ENCODE measurements at places on chromosomes 3 and 15. TPM values are rescaled to one million over a fixed set of nuclear protein-coding genes. Genes with fewer than 3 reads are reported as not detected.

RARB gene
- not detected for total RNA-seq

RAD54L2 gene
- total RNA-seq: 35.1 TPM

CIP2A gene
- 66.6 TPM for total RNA-seq

CCPG1 gene
- 22.0 TPM for total RNA-seq

- H3K27ac ChIP-seq: no peak overlapping the region
- peaks cover 12% of the 10 kb centered on the region for H3K4me1 ChIP-seq
- H3K36me3 ChIP-seq: peaks cover 35% of the 10 kb centered on the region
- H3K27me3 ChIP-seq: no peaks in the 10 kb centered on the region
Measured at GRCh38 chr3:47128137-47128536, 35.8 kb downstream of the SETD2 start.

GRCh38 chr15:26065723-26066122 is 202.6 kb upstream of the ATP10A start:
- no peak overlapping the region for H3K4me3 ChIP-seq
- H3K27ac ChIP-seq: no peak overlapping the region
- no peak for DNase-seq

- H3K27ac ChIP-seq: no peak overlapping the region
- no peak overlapping the region for H3K4me3 ChIP-seq
Measured at GRCh38 chr15:28098360-28098765, 752 bp downstream of the OCA2 start.

DNA sequence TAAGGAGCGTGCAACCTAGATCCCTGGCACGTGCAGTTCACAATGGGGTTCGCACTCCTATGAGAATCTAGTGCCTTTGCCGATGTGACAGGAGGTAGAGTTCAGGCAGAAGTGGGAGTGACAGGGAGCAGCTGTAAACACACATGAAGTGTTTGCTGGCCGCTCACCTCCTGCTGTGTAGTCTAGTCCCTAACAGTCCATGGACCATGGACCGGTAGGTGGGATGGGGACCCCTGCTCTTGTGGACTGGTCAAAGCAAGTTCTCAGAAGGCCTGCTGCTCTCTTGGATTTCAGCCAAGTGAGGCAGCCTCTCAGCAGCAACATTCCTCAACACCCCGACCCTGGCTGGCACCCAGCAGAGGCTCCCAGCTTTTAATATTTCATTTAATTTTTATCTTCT is 58.2 kb upstream of the SNRPA1 start:
- DNase-seq: no peak
- no peaks in the 10 kb centered on the region for H3K4me1 ChIP-seq
- peaks cover 12% of the 10 kb centered on the region for H3K27me3 ChIP-seq
- H3K36me3 ChIP-seq: no peaks in the 10 kb centered on the region

GRCh38 chr15:88178631-88179030 is 77.9 kb downstream of the NTRK3 start:
- no peaks in the 10 kb centered on the region for H3K36me3 ChIP-seq
- H3K27me3 ChIP-seq: no peaks in the 10 kb centered on the region
- no peak overlapping the region for H3K27ac ChIP-seq
- H3K4me3 ChIP-seq: no peak overlapping the region
- no peak for DNase-seq

- DNase-seq: no peak
- H3K4me3 ChIP-seq: peak overlapping the region; percentile 19
- peaks cover 3% of the 10 kb centered on the region for H3K27me3 ChIP-seq
- H3K36me3 ChIP-seq: no peaks in the 10 kb centered on the region
Measured at GRCh38 chr3:100796556-100796955, 87.3 kb downstream of the TFG start.

DNA sequence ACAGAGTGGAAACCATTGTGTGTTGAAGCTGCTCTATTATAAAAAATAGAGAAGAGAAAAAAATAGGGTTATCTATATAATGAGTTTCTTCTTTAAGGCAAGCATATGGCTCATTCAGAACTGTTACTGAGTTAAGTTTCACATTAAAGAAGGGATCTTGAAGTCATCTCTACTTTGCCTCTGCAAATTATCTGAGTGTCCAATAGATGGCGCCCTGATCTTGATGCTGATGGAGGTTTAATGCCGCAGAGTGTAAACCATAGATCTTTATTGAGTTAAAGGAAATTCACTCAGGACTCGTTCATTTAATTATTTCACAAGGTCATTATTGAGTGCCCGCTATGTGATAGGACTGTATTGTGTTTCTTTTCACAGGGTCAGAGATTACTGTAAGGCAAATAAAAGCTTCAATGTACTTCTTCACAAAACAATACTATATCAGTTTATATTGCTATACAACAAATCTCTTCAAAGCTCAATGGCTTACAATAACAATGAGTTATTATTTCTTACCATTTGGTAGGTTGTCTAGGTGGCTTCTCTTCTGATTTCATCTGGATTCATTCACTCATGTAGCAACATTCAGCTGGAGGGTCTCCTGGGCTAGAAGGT is 171.4 kb downstream of the NSUN3 start:
- peaks cover 1% of the 10 kb centered on the region for H3K4me1 ChIP-seq
- no peaks in the 10 kb centered on the region for H3K36me3 ChIP-seq

DNA sequence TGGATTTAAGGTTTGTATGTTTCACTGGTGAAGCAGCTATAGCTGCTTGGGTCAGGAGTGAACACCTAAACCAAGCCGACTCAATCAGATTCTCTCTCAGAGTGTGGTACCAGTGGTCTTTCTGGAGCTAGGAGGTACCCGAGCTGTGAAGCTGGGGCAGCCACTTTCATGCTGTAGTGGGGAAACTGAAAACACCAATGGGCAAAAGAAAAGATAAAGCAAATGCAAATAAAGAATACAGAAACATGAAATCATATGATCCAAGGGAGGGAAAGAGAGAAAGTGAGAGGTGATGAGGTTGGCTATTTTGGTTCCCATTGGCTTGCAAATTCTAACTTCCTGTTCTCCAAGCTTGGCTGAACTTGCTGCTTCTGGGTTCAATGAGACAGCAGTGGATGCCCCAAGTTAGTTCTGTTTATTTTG is 212.3 kb upstream of the CFAP20DC start:
- H3K27me3 ChIP-seq: no peaks in the 10 kb centered on the region
- H3K36me3 ChIP-seq: peaks cover 2% of the 10 kb centered on the region
- no peak overlapping the region for H3K27ac ChIP-seq

DNA sequence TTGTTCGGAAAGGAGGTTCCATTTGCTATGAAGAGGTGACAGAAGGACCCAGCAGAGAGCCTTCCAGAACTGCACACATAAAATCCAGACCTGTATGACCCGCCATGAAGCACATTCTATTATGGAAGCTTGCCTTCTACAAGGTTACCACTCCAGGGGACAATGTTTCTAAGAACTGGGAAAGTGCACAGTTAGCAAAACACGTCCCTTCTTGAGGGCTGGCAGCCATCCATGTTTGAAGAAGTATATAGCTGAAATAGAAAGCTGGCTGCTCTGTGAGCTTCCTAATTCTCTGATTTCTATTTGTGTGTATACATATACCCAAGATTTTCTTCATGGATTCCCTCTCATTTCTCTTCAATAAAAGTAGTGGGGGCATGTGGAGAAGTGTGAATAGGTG is 74.6 kb downstream of the CNTN3 start:
- no peaks in the 10 kb centered on the region for H3K4me1 ChIP-seq
- no peaks in the 10 kb centered on the region for H3K36me3 ChIP-seq
- no peak for DNase-seq

DNA sequence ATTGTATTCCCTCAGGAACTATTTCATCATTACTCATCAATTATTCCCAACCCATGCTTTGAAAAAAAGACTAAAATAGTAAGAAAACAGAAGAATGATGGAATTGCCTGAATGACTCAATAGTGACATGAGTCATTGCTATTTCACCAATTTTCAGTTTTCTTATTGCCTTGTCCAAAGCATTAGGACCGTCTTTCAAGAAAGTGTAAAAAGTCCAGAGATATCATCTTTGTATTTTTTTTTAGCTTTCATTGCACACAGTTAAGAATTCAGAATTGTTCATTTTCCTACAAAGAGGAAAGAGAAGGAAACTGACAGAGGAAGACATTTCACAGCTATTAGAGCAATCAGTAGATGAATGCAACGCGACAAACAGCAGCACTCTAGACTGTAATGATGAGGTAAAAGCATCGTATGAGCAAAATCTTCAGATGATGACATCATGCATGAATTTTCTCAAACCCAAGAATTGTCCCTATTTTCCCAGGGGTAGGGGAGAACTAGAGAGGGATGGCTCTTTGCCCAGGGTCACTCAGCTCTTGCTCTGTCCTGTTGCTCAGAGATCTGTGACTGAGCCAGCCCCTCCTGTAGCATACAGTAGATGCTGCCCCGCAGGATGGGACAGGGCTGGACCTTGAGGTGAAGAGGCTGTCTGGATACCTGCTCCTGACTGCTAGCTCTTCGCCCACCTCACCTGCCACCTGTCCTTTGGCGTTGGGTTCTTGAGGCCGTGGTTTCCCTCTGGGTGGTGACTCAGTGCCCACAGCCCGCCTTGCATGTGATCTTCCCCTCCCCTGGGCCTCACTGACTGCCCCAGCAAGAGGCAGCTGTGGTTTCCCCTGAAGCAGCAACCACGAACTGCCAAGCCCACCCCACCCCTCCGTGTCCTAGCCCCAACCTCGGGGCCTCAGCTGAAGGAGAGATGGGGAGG is 84.8 kb downstream of the PPCDC start:
- peak overlapping the region; percentile 79 for H3K27ac ChIP-seq
- H3K4me3 ChIP-seq: no peak overlapping the region
- DNase-seq: peak; percentile 92
- H3K36me3 ChIP-seq: peaks cover 16% of the 10 kb centered on the region
- peaks cover 18% of the 10 kb centered on the region for H3K27me3 ChIP-seq

- no peak overlapping the region for H3K4me3 ChIP-seq
- peaks cover 49% of the 10 kb centered on the region for H3K4me1 ChIP-seq
- H3K27ac ChIP-seq: peak overlapping the region; percentile 3
Measured at GRCh38 chr3:156818890-156819289, 7.3 kb upstream of the LEKR1 start.

DNA sequence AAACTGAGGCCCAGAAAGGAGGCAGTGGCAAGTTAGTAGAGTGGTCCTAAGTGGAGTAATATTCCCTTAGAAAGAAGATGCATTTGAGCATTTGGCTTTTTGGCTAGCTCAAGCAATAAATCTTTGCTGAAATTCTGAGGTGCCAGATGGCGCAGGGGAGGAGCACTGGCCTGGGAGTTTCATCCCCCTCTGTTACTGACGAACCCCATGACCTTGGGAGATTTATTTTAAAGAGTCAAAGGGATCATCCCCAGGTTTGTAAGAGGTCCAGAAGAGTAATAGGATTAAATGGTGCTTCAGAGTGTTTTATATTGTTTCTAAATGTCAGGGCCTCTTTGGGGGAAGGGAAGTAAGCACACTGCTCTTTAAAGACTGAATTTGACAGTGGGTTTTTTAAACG is 85.1 kb upstream of the PIAS1 start:
- H3K27ac ChIP-seq: no peak overlapping the region
- peaks cover 58% of the 10 kb centered on the region for H3K27me3 ChIP-seq
- no peaks in the 10 kb centered on the region for H3K36me3 ChIP-seq
- DNase-seq: no peak
- H3K4me3 ChIP-seq: no peak overlapping the region

DNA sequence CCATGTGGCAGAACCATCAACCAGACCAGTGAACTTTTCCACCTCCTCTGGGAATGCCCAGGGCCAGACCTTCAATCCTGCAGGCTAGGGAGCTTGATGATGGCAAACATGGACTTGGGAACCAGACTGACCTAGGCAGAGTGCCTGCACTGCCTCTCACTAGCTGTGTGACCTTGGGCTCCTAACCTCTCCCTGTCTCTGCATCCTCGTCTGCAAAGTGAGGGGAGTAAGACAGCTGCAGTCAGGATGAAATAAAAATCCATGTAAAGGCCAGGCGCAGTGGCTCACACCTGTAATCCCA is 17.5 kb upstream of the LOXL1 start:
- peaks cover 31% of the 10 kb centered on the region for H3K4me1 ChIP-seq
- H3K27me3 ChIP-seq: no peaks in the 10 kb centered on the region
- H3K36me3 ChIP-seq: peaks cover 2% of the 10 kb centered on the region

DNA sequence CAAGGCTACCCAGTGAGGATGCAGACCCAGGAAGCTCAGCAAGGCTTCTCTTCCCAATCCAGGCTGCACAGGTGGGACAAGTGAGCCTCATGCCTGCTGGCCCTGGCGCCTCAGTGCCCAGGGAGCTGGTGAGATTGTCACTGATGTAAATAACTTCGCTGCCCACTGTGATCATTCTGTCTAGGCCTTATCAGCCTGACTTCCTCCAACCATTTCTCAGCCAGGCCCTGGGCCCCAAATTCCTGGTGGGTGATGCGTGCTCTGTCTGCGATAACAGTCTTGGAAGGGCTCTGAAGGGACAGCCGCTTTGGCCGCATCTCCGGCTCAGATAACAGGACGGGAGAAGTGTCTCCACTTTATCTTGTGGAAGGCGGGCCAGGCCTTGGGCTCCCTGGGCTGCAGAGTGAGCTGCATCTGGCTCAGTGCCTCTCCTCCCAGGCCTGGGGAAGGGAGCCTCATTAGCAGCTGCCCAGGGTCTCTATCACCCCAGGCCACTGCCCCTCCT is 2.2 kb upstream of the FBLN2 start:
- no peak overlapping the region for H3K27ac ChIP-seq
- peaks cover 3% of the 10 kb centered on the region for H3K36me3 ChIP-seq
- no peak for DNase-seq
- H3K4me1 ChIP-seq: peaks cover 31% of the 10 kb centered on the region

- H3K36me3 ChIP-seq: no peaks in the 10 kb centered on the region
- DNase-seq: peak; percentile 75
- H3K4me1 ChIP-seq: peaks cover 10% of the 10 kb centered on the region
- H3K27ac ChIP-seq: no peak overlapping the region
- peaks cover 57% of the 10 kb centered on the region for H3K27me3 ChIP-seq
- H3K4me3 ChIP-seq: no peak overlapping the region
Measured at GRCh38 chr15:40279437-40280141, 3.3 kb downstream of the ANKRD63 start.

DNA sequence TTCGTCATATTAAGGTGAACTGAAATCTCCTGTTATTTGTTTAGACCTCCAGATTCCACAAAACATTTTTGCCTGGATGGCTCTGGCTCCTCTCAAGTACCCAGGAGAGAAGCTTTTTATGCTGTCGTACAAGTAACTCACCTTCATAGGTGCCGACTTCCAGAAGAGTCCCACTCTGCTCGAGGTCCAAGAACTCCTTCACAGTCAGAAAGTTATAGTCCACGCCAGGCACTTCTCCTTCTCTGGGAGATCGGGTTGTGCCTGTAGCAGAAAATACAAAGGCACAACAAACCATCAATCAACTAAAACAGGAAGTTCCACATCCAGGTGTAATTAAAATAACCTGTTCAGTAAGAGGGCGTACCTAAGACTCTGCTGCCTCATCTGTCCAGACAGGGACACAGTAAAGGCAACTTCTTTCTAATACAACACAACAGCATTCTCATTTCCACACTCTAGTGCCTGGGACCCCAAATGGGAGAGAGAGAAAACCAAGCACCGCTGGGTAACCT is 545.3 kb downstream of the MAGI1 start:
- no peak for DNase-seq
- H3K36me3 ChIP-seq: no peaks in the 10 kb centered on the region
- H3K4me3 ChIP-seq: no peak overlapping the region
- H3K4me1 ChIP-seq: no peaks in the 10 kb centered on the region
- no peaks in the 10 kb centered on the region for H3K27me3 ChIP-seq
